Cardiac muscle cell (in vitro differentiated cells and primary cell): ENCODE measurements at places on chromosomes 3 and 15. TPM values are rescaled to one million over a fixed set of nuclear protein-coding genes. Genes with fewer than 3 reads are reported as not detected.

- H3K4me3 ChIP-seq = no peak overlapping the region
- no peaks in the 10 kb centered on the region for H3K36me3 ChIP-seq
- H3K4me1 ChIP-seq = no peaks in the 10 kb centered on the region
- no peak overlapping the region for H3K27ac ChIP-seq
- DNase-seq = no peak
- H3K27me3 ChIP-seq = peaks cover 3% of the 10 kb centered on the region
Measured at GRCh38 chr3:72451841-72452240, 396.4 kb downstream of the SHQ1 start.

DNA sequence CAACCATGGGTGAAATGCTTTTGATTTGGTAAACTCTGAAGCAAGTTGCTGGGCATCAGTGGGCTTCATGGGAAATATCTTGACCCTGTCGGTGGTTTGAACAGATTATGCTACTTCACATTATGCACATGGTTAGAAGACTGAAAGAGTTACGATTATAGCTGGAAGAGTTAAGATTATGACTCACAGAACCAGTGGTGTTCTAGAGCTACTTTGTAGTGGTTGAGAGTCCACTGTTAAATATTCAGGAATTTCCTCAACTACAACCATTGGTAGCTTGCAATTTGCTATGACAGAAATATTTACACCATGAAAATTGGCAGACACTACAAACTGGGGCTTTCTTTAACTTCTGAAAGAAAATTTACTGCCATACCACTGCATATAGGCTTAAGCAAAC, 99.3 kb downstream of the GADL1 start:
- no peaks in the 10 kb centered on the region for H3K36me3 ChIP-seq
- H3K4me1 ChIP-seq = no peaks in the 10 kb centered on the region
- no peak overlapping the region for H3K27ac ChIP-seq
- DNase-seq = no peak
- H3K27me3 ChIP-seq = no peaks in the 10 kb centered on the region

- peaks cover 21% of the 10 kb centered on the region for H3K4me1 ChIP-seq
- H3K27ac ChIP-seq = peak overlapping the region; percentile 15
- no peaks in the 10 kb centered on the region for H3K27me3 ChIP-seq
- no peaks in the 10 kb centered on the region for H3K36me3 ChIP-seq
- peak; percentile 54 for DNase-seq
Measured at GRCh38 chr15:69280783-69281182, 17.9 kb upstream of the PAQR5 start.

The CADPS gene
- total RNA-seq = 57.8 and 63.8 TPM in 2 replicates

The RHOV gene
- total RNA-seq = 0.35 and 1.2 TPM in 2 replicates

DNA sequence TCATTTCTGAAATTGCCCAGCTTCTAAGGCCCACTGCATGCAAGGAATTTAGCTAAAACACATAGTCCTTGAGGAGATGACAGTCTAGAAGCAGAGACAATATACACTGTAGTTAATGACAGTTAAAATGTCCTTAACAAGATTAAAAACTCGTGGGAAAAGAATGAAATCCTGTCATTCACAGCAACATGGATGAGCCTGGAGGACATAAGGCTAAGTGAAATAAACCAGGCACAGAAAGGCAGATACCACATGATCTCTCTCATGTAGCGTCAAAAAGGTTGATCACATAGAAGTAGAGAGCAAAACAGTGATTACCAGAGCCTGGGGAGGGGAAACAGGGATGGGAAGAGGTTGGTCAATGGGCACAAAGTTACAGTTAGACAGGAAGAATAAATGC, 36.3 kb upstream of the GOLGA8J start:
- no peak for DNase-seq
- no peaks in the 10 kb centered on the region for H3K27me3 ChIP-seq
- no peak overlapping the region for H3K27ac ChIP-seq
- H3K4me3 ChIP-seq = no peak overlapping the region
- no peaks in the 10 kb centered on the region for H3K4me1 ChIP-seq

DNA sequence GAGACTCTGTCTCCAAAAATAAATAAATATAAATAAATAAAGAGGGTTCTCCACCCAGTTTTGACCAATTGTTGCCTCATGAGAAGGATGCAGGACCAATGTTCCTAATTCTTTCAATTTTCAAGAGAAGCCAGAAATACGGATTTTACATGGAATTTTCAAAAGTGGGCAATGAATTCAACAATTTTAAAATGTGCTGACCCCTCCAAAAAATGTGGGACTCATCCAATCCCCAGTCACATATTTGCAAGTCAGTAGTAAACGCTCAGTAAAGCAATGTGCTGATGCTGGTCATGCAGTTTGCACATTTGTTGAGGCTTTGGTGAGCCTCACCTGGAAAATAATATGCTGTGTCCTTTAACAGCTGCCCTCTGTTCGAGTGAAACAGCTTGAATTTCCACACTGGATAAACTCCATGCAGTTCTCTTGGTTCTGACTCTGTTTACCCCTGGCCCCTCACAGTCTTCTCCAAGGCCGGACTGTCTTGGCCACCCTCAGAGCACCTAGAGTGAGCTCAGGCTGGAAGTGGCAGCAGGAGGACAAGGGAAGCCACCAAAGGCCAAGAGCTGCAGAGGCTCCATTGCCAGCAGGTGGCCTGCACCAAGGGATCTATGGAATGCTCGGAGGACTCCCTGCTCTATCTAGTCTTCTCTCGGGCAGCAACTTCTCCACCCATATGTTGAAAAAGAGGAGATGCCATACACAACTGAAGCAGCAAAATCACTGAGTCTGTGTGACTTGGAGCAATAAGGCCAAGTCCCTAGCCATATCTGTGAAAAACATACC, 246.8 kb downstream of the UACA start:
- no peaks in the 10 kb centered on the region for H3K27me3 ChIP-seq
- no peak overlapping the region for H3K27ac ChIP-seq
- H3K4me1 ChIP-seq = no peaks in the 10 kb centered on the region
- H3K36me3 ChIP-seq = no peaks in the 10 kb centered on the region
- DNase-seq = no peak

GRCh38 chr3:128548021-128548420, 55.0 kb upstream of the GATA2 start:
- H3K4me3 ChIP-seq = no peak overlapping the region
- no peaks in the 10 kb centered on the region for H3K4me1 ChIP-seq
- no peaks in the 10 kb centered on the region for H3K36me3 ChIP-seq
- no peaks in the 10 kb centered on the region for H3K27me3 ChIP-seq

The CHRM5 gene
- not detected in 2 replicates for total RNA-seq

The UBA3 gene
- 73.7 and 97.0 TPM in 2 replicates for total RNA-seq

DNA sequence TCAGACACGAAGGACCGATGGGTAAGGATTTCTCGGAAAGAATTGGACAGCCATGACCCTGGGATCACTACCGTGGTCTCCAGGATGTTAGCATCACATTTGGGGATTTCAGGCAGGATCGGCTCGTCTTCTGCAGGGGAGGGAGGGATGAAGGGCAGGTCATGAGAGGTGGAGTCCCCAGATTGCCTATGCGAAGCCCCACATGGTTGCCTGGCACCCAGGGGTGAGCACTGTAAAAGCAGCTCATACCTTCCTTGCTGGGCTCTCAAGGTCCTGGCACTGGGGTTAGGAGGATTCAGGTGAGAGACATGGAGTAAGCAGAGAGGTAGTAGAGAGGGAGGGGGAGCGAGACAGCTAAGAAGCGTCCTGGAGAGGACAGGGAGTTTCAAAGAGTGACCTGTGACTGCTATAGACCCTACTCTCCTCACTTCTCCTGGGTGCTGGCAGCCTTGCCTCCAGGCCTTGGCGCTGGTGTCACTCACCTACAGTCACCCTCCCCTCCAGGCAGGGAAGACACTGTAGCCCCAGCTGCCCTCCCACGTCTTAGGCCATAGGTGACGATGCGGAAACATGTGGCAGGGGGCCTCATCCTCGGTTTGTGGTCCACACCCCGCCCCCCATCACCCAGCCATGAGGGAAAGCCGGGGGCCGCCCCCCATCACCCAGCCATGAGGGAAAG, 15.0 kb upstream of the EHD4 start:
- no peak overlapping the region for H3K27ac ChIP-seq
- H3K4me1 ChIP-seq = peaks cover 4% of the 10 kb centered on the region
- H3K4me3 ChIP-seq = no peak overlapping the region
- H3K36me3 ChIP-seq = no peaks in the 10 kb centered on the region
- no peaks in the 10 kb centered on the region for H3K27me3 ChIP-seq

DNA sequence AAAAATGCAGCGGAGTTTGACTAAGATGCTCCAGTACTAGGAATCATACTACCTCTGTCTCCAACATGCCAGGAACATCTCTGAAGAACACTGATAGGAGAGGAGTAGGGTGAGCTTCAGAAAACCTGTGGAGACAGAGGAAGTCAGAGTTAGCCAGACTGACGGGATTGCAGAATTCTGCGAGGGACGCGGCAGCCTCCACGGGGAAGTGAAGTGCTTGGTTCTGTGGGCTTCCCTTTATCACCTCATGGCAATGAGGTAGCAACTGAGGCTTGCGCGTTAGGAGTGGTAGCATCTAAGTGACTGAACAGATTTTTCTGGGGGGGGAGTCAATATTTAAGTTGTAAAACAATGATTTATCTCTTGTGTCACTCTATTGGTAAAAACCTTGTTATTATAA, 226.3 kb downstream of the MCTP2 start:
- H3K36me3 ChIP-seq = no peaks in the 10 kb centered on the region
- DNase-seq = no peak
- no peaks in the 10 kb centered on the region for H3K4me1 ChIP-seq
- H3K27ac ChIP-seq = no peak overlapping the region
- no peak overlapping the region for H3K4me3 ChIP-seq

The DAZL gene
- not detected in 2 replicates for total RNA-seq

GRCh38 chr3:171055336-171056178, 29.0 kb upstream of the SLC2A2 start:
- H3K36me3 ChIP-seq = no peaks in the 10 kb centered on the region
- peak; percentile 58 for DNase-seq
- H3K27ac ChIP-seq = no peak overlapping the region
- no peak overlapping the region for H3K4me3 ChIP-seq

The TBC1D23 gene
- total RNA-seq = 19.3 and 25.2 TPM in 2 replicates

DNA sequence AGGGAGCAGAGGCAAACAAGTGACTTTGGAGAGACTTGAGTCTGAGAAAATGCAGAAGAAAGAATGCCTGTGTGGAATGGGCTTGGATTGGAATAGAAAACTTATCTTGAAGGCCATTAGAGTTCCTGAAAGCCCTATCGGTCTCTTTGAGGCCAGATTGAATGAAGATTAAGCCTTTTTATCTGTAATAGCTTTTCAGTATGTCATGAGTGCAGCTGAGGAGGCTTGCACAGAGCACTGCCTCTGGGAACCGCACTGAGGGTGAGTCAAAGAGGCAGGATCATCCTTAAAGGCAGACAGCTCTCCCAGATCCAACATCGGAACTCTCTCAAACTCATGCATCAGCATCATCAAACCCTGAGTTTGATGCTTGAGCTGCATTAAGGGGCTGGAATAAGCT, 515.2 kb downstream of the NTRK3 start:
- H3K27ac ChIP-seq = no peak overlapping the region
- H3K4me3 ChIP-seq = no peak overlapping the region
- H3K27me3 ChIP-seq = no peaks in the 10 kb centered on the region
- H3K36me3 ChIP-seq = no peaks in the 10 kb centered on the region
- no peak for DNase-seq

The TP63 gene
- not detected in 2 replicates for total RNA-seq
